Activated naive CD4-positive, alpha-beta T cell treated with Interleukin-2 at 50 U/mL for 16 hours (primary cell): ENCODE measurements at places on chromosomes 16 and 17.

DNA sequence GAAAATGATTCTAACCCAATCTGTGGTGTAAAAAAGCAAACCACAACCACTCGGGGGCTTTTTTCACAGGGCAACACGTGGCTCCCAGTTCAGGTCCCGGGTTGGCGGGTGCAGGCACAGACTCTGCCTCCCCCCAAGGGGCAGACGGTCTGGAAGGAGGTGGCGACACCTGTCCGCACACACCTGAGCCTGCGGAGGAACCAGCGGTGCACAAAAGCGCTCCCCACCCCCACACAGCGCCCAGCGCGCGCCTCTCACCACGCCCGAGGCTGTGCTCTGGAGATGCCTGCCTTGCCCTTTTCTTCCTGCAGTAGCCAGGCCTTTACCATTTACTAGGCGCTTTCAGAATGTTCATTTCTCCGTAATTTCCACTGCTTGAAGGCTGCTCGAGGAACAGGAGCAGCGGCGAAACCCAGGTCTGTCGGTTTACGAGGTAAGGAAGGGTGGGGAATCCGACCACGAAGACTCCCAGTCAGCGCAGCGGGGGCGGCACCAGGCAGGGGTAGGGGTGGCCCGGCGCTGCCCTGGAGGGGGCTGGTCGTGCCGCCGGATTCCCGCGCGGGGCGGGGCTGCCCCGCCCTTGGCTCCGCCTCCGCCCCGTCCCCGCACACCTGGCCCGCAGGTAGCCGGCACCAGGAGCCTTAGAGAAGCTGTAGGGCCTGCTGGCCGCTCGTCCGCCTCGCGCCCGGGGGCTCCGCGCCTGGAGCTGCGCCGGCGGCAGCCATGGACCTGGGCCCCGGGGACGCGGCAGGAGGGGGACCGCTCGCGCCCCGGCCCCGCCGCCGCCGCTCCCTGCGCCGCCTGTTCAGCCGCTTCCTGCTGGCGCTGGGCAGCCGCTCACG is at the start of gene USP43:
Gene USP43, plus strand, starts transcription at position 608 of the 842 bp plus-strand sequence. Its CDS starts 116 bp downstream, at position 724.
- peak; percentile 12 for DNase-seq

GRCh38 chr17:18181358-18181757 is 2.3 kb upstream of the ALKBH5 start:
- peak; percentile 64 for DNase-seq

DNA sequence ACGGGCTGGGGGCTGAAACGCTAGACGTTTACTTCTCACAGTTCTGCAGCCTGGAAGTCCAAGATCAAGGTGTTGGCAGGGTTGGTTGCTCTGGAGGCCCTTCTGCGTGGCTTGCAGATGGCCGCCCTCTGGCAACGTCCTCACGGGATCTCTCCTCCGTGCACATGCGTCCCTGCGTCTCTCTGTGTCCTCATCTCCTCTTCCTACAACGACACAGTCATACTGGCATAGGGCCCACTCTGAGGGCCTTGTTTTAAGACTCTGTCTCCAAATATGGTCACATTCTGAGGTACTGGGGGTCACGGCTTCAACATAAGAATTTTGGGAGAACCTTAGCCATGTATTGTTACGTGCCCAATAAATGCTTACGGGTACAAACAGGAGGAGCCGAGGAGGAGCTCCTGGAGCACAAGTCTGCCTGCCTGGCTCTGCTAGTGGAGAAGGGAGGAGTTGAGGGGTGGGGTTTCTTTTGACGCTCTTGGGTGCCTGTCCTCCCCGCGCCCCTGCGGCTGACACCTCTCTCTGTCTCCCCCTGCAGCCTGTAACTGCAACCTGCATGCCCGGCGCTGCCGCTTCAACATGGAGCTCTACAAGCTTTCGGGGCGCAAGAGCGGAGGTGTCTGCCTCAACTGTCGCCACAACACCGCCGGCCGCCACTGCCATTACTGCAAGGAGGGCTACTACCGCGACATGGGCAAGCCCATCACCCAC is 141.1 kb downstream of the NTN1 start:
- DNase-seq, result no peak

- DNase-seq, result no peak
These were observed 99.0 kb upstream of the PIRT start for GRCh38 chr17:10936931-10937330.

- no peak for DNase-seq
These were observed 40.7 kb downstream of the RGS9 start for GRCh38 chr17:65177901-65178300.

DNA sequence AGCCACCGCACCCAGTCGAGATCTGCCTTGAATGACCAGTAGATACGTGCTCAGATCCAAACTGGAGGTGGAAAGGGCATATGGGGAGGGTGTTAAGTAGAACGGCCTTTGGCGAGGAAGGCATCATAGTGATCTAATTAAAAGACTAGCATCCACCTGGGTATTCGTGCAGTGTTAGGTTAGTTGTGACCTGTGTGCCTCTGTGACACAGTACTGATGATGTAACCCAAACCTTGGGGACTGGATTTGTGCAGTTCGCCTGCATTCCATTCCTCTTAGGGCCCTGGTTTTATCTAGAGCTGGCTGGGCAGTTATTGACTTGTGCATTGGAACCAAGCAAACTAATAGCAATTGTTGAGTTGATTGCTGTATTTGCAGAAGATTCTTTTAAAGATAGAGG is 47.9 kb downstream of the SNX29 start:
- DNase-seq, result no peak
